ENCODE measurements at places on chromosomes 5 and 9.

DNA sequence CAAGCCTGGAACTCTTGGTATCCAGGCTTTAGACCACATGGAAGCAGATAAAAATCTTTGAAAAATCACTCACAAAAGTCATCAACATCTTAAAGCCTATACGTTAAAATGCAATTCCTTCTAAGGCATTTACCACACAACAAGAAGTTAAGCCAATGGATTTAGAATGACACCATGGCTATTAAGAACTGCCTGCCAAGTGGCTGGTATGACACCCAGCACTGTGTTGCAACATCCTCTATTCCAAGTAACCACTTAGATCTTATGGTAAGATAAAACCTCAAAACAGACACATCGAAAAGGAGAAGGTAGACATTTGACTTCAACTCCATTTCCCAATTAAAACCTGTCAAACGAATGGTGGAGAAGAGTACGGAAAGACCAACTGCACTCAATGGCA lies 344.2 kb upstream of the SLC30A5 start:
- DNase-seq, result no peak

- no peak for DNase-seq
Observed at GRCh38 chr9:32508728-32509127, 17.3 kb downstream of the RIGI start.

GRCh38 chr5:173197375-173197891 lies 37.6 kb downstream of the NKX2-5 start:
- DNase-seq, result no peak

- no peak for DNase-seq
Observed at GRCh38 chr9:73995836-73996235, 501.3 kb upstream of the RORB start.

GRCh38 chr9:134899168-134899567 lies 18.5 kb downstream of the FCN1 start:
- DNase-seq, result no peak

GRCh38 chr9:78383130-78383529 lies 86.2 kb downstream of the PSAT1 start:
- no peak for DNase-seq

DNA sequence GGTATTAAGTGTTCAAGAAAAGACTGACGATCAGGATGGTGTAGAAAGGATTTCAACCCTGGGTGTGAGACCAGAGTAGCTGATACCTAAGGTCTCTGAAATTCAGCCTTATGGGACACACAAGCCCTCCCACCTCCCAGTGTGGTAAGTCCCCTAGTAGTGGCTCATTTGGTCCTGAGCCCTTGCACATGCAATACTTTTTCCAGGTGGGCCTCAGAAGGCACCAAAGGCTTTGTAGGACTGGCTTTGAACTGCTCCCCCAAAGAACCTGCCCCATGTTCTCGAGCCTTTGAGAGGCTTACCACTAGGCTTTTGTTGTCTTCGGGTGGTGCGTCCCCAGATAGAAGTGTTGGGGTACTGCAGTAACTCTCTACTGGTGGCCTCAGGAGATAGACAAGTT lies 803 bp downstream of the GARIN3 start:
- DNase-seq, result no peak

DNA sequence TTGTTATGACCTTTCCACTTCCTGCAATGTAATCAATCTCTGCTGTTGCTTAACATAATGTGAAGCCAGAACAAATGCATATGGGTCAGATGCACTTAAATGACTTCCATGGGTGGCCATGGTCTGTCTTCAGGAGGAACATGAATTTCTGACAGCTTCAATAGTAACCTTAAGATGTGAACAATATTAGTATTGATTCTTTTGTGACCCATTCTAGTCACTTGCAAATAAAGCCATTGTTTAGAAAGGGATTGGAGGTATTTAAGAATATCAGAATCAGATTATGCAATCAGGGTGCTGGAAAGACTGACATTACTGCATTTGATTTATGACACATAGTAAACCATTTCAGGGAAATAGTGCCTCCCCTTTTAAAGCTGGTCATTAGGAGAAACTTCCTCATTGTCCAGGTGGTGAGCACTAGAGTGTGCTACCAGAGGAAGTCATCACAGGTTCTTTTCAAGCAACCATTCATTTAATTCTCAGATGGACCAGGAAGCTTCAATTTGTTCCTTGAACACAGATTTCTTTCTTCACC lies 32.1 kb downstream of the GRIN3A start:
- no peak for DNase-seq
